Iris pigment epithelial cell (primary cell): ENCODE measurements at places on chromosomes 2 and 18.
A peak's percentile ranks its signal among the peaks of the same experiment; 100 is the strongest.

- no peak for DNase-seq
Observed at GRCh38 chr2:105188343-105188742, 53.2 kb upstream of the GPR45 start.

- no peak for DNase-seq
Observed at GRCh38 chr18:3552305-3552704, 102.3 kb downstream of the TGIF1 start.

DNA sequence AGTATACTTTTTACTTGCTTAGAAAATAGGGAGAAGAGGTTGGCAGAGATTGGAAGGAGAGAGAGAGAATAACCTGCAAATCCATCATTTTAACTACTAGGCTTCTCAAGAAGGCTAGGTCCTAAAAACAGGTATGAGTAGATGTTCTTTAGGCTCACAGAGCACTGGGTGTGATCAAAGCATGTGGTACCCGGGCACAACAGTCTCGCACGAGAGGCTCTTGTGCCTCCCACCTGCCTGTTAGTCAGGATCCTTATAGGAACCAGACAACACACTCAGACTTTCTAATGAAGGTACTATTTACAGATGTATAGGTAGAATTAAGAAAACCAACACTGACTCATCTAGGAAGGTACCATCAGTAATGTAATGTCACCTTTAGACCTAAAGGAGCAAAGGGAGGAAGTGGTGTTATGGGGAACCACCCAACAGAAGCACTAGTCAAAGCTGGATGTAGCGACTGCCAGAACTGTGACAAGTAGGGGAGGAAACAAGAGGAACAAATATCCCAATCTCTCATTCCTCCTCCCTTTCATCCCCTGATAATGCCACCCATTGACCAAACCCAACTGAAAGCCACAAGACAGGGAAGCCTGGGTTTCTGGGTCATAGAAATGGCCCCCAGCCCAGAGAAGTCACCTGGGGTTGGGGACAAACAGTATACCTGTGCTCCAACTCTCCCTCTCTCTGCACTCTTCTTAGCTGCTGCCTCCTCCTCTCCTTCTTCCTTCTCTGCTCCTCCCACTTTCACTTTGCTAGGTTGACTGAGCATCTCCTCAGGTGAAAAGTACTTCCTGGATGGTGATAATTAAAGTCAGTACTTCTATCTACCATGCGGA is 16.0 kb upstream of the MARCHF4 start:
- no peak for DNase-seq

DNA sequence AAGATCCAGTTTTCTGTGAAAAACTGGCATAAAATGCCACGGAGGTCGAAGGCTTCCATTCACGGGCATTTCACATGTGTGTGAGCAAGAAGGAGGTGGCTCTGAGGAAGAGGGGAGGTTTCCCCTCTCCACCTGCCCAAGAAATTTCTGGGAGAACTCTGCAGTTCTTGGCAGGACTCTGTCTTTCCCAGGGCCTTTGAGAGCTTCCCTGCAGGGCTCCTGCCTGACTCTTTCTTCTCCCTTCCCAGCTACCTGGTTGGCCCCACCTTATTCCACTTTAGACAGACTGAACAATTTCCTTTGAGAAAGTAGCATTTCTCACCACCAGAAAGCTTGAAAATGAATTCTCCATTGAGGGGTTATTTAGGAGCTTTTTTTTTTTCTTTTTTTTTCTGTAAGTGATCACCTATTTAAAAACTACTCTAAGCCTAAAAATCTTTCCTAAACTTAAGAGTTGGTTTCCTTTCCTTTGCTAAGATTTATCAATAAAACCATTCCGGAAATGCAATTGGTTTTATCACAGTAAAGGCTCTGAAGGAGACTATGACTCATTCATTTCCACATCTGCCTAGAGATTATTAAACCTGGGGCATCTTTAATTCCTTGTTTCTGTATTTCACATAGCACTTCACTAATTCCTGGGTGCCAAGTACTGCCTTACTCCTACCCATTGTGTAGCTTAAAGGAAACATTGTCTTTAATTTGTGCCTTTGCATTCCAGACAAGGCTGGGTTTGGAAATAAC is 59.3 kb downstream of the UNC80 start:
- no peak for DNase-seq

DNA sequence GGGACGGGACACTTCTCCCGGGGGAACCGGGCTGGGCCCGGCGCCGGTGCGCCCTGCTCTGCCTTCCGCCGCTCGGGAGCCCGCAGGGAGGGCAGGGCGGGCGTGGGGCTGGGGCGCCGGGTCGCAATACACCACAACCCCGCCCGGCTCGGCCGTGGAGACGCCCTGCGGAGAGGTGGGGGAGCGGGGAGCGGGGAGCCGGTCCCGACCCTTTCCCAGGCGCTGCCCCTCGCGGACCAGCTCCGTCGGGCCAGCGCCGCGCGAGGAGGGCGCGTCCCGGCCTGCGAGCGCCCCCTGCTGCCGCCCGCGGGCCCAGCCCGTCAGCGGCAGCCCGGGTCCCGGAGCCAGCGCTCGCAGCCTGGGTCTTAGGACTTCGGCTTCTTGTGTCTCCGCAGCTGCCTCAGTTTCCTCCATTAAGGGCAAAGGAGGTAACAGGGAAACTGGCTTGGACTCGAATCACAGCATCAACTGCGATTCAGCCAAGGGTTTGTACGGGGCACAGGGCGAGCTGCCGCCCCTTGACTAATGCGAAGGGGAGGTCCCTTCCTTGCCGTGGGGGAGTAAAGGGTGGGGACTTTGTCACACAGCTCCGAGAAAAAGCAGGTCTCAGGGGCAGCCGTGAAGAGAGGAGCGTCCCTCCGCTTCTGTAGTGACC is 635 bp upstream of the ADRA2B start:
- DNase-seq: peak; percentile 14

DNA sequence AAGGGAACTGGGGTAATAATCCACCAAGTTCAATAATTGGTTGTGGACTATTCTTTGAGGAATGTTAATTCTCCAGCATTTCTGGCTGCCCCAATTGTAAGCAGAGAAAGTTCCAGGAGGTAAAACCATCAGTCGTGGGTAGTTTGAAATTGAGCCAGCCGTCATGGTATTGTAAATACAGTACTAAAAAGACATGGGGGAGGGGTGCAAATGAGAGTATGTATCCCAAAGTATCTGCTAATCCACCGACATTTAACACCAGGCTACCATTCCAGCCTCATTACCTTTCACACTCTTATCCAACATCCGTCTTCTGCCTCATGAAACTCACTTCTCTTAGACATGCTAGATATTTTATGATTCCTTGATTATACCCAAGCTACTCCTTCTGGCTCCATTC is 507.9 kb downstream of the ERBB4 start:
- no peak for DNase-seq

DNA sequence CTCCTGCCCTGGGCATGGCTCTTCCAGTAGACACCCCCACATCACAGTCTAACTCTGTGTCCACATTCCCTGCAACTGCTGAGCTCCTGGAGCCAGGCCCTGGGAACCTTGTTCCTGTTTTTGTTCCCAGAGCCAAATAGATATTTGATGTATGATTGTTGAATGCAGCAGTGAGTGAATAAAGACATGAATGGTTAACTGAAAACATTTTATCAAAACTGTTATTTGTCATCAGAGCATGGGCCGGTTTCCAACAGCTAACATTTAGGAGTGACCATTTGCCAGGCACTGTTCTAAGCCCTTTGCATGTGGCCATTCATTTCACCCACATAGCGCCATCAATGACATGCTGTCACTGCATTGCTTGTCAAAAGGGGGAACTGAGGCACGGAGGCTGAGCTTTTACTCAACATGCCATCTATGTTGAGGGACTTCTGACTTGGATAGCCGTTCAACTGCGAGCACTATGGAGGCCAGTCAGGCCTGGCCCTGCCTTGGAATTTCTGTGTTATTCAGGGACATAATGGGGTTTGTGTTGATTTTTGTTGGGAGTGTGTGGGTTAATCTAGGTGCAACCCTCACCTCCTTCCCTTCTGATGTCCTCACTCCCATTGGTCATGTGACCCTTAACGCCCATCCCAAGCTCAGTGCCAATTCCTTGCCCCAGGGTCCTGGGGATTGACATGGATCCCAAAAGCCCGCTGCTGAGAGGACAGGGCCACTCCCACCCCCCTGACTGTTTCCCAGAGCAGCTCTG is 12.6 kb downstream of the IL1R1 start:
- DNase-seq: no peak

GRCh38 chr18:45619062-45619825 is 4.0 kb downstream of the SLC14A2 start:
- no peak for DNase-seq

DNA sequence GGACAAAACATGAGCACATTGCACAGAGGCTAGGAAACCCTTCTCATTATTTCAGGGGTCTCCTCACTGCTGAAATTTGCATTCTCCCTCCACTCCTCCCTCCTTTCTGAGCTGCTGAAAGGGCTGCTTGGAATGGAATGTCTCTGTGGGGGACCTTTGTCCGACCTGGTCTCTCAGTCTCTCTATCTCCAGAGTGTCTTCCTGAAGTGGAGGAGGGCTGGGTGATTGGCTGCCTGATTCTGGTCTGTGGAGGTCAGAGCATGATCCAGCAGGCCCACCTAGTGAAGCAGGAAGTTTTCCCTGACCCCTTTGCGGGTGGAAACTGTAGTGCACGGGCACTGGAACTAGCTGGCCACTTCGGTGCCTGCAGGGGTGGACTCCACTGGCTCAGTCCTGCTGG is 560.5 kb upstream of the HS6ST1 start:
- no peak for DNase-seq
